ENCODE measurements at places on chromosomes 11 and 22.

GRCh38 chr11:123430721-123431497 lies 840 bp downstream of the GRAMD1B start:
- DNase-seq = no peak

DNA sequence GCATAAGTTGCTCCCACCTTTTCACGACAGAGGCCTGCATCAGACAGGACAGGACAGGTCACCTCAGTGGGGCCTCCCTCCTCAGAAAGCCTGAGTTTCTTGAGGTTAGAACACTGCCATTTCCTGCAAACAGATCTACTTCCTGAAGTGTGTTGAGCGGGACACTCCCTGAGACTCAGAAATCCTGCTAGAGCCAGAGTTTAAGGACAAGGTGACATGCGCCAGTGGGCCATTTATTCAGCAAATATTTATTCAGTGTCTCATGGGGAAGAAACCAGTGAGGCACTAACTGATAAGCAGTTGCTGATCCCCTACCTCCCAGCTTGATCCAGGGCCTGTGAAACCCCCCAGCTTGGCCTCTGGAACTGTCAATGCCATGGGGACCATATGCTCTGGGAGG lies 454.6 kb downstream of the SOX6 start:
- no peak for DNase-seq

DNA sequence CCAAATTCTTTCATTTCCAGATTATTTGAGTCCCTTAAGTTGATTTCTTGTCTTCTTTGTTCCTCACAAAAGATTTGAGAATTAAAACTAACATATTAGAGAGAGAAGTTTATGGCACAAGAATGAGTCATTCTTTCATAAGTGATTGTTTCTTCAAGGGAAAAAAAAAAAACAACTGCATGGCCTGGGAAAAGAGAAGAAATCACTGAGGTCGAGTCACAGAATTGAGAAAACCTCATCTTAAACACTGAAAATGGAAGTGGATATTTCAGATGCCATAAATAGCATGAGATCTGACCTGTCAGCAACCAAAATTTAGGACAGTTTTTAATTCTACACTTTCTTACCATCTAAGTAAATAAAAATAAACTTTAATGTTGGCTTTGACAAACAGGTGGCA lies 87.2 kb downstream of the CWF19L2 start:
- DNase-seq = no peak

- no peak for DNase-seq
Measured at GRCh38 chr11:2132246-2132645, 6.9 kb downstream of the IGF2 start.

- DNase-seq = no peak
Measured at GRCh38 chr11:114819028-114819427, 140.7 kb downstream of the NXPE2 start.

DNA sequence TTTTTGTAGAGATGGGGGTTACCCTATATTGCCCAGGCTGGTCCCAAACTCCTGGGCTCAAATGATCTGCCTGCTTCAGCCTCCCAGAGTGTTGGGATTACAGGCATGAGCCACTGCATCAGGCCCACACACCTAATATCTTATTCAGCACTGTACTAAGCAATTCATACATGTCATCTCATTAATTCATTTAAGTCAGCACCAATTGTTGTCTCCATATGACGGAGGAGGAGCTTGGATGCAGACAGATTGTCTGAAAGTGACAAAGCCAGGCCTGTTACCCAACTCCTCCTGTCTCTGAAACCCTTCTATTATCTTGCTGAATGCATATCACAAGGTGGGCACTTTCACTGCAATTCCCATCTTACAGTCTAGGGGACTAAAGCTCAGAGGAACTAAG lies 57.5 kb upstream of the ALX4 start:
- DNase-seq = no peak

DNA sequence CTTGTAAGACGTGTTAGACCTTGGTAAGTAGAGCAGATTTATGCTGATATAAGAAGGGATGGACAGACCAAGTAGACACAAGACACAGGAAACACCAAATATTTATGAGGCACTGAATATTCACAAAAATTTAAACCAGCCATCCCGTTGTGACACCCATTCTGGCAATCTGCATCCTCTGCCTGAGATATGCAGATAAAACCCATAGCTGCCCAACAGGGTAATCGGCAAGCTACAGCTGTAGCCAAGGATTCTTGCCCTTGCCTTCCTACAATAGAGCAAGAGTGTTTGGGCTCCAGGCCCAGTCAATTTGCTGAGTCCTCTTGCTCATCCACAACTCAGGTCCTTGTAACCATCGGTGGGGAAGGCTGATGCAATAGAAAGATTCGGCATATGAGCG lies 18.5 kb upstream of the MPZL2 start:
- no peak for DNase-seq

DNA sequence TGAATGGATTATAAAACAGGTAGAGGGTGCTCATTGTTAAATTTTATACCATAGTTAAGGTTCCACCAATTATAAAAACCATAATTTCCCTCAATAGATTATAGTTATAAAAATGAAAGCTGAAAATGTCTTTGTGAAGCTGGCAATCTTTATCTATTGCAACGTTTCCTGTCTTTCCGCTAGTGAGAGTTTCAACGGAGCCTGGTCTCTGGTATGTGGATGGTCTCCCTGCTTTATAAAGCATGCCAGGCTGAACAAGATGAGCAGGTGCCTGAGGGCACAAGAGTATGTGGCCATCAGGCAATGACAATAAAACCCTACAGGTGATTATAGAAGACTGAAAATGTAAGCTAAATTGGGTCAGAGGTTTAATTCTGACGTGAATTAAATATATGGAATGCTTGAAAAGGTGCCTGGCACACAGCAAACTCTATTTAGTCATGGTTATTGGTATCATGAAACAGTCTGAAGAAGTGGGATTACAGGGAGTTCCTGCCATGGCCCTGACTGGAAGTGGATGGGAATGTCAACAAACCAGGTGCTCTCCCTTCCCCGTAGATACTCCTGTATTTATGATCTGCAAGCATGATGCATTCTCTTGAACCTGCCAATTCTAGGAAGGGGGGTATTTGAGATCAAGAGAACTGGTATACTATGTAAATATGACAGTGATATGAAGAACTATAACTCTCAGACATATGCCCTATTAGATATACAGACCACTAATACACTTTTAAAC lies 115.7 kb downstream of the ENTHD1 start:
- DNase-seq = no peak

DNA sequence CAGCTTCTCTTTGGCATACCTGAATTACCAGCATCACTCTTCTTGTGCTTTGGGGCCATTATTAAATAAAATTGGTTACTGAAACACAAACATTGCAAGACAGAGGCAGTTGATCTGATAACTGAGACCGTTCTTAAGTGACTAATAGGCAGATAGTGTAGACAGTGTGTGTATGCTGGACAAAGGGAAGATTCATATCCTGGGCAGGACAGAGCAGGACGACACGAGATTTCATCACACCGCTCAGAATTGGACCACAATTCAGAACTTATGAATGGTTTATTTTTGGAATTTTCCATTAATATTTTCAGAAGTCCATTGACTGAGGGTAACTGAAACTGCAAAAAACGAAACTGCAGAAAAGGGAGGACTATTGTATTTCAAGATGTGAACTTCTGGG lies 68.6 kb downstream of the LDLRAD3 start:
- no peak for DNase-seq

- no peak for DNase-seq
Measured at GRCh38 chr22:26109686-26110315, 59.5 kb upstream of the SEZ6L start.

DNA sequence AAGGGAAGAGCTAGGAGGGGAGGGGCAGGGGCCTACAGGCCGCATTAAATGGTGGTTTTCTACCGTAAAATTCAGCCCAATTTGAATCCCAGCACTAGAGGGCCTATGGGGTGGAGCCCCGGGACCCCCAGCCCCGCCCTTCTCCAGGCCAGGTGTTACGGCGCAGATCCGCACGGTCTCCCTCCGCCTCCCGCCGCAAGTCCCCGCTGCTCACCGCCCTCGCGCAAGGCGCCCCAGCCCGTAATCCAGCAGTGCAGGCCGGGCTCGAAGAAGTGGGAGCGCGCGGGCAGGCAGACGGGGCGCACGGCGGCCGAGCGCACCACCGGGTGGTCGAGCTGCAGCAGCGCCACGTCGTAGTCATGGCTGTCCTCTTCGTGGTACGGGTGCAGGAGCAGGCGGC lies 17.3 kb downstream of the KCTD17 start:
- DNase-seq = no peak

GRCh38 chr11:58505849-58506248 lies 2.1 kb downstream of the OR5B21 start:
- no peak for DNase-seq

GRCh38 chr11:62850911-62851806 lies 11.8 kb upstream of the WDR74 start:
- DNase-seq = no peak

DNA sequence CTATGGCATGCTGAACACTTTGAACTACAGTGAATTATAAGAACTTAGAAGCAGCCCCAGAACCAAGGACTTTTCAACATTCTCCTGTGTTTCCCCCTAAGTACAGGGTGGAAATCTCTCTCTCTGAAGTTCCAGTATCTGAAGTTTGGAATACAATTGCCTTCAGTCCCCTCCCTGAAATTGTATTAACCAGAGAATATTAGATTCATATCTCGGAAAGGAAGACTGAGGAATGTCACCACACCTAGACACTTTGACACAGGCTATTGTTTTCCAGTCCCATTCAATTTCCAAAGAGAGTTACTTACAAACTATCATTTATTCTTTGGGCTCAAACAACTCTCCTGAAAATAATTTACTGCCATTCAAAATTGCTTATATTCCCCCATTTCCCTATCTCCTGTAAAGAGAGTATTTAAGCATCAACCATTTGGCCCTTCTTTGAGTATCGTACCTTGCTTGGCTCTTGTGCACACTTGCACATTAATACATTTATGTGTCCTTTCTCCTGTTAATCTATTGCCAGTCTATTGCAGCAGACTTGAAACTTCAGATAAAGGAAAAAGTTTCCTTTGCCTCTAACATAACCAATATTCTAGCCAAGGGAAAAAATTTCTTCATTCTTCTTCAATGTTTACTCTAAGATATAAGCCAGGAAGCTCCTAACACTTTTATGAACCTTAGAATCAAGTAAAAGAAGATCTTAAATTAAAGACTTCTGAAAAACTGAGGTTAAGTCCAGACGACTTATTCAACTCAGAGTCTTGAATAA lies 402.4 kb upstream of the DDI1 start:
- DNase-seq = no peak

- no peak for DNase-seq
Measured at GRCh38 chr11:120039039-120039438, 98.9 kb downstream of the TRIM29 start.

GRCh38 chr22:50563413-50564160 lies 868 bp upstream of the SYCE3 start:
- no peak for DNase-seq

DNA sequence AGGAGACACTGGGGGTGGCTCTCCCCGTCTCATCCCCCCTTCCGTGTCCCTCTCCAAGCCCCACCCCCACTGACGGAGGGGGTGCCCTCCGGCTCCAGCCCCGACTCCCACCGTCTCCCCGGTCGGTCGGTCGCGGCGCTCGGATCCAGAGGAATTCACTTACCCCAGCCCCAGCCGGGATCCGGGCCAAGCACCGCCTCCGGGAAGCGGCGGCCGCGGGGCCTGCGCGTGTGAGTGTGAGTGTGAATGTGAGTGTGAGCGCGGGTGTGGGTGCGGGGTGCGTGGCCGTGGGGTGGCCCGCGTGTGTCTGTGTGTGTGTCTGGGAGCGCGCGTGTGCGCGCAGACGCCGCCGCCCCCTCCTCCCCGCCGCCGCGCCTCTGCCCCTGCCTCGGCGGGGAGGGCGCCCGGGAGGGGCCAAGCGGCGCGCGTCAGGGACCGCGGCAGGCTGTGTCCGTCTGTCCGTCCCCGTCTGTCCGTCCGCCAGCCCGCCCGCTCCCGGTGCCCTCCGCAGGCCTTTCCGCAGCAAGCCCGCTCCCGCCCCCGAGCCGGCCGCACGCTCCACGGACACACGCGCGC lies at the start of gene ELFN2:
TSS of gene ELFN2 (minus strand) at position 345 of the 576 bp plus-strand sequence. CDS start 51,945 bp downstream, outside the sequence.
- DNase-seq = no peak

All from NCI-H1048 (cell line).